ENCODE measurements at places on chromosomes 3 and 15. TPM values are rescaled to one million over a fixed set of nuclear protein-coding genes. Genes with fewer than 3 reads are reported as not detected.

The SEMA3G gene
- under 0.01 TPM for total RNA-seq

The ISLR2 gene
- not detected for total RNA-seq

The CHST14 gene
- 13.6 TPM for total RNA-seq

The HTR3E gene
- total RNA-seq: not detected

The KNG1 gene
- total RNA-seq: not detected

The MUSTN1 gene
- total RNA-seq: 1.4 TPM

The CHRD gene
- 0.29 TPM for total RNA-seq

The BLM gene
- 1.4 TPM for total RNA-seq

The SLC7A14 gene
- total RNA-seq: 0.29 TPM

The ATP8B4 gene
- 1.1 TPM for total RNA-seq

The BUB1B gene
- 2.2 TPM for total RNA-seq

- DNase-seq: peak; percentile 17
Observed at GRCh38 chr3:37170513-37170912, 3.9 kb downstream of the LRRFIP2 start.

DNA sequence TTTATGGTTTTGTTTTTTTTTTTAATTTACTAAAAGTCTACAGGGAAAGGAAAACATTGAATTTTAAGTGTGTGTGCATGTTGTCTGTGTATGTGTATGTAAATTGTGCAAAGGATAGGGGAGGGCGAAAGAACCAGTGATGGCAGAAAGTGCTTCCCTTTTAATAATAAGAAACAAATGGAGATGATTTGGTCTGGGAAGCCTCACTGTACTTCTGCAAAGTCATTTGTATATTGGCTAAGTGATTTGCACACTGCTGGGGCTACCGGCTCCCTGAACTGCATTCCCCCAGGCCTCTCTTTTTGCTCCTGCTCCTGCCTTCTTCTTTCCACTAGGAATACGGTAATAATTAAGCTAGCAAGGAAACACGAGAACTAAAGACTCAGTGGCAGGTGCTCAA is 101.2 kb downstream of the CD47 start:
- no peak for DNase-seq

DNA sequence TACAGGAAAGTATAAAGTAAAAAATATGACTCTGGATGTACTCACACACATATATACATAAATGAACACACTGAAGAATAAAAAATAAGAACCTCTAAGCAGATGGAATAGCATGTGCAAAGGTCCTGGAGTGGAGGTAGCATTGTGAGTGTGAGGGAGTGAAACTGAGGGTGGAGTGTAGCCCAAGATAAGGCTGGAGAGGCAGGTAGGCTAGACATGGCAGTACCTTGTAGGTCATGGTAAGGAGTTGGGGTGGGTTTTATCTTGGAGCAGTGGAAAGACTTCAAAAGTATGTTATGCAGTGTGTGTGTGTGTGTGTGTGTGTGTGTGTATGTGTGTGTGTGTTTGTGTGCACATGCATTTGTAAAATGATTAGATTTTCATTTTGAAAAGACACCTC is 49.5 kb downstream of the TLNRD1 start:
- no peak for DNase-seq

DNA sequence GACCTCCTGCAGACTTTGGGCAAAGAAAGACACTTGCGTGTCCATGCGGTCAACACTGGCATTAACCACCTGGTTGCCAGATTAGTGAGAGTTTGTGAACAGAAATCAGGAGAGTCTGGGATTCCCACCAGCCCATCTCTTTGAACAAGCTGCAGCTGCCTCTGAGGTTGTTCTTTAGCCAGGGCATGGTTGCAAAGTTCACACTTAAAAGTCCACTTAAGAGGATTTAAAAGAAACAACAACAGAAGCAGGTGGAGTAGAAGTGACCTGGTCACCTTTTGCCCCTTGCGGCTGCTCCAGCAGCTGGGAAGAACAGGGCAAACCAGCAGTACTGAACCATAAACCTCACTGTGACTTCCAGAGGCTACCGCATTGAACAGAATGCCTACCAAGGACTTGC is 97.3 kb downstream of the FOXB1 start:
- no peak for DNase-seq

DNA sequence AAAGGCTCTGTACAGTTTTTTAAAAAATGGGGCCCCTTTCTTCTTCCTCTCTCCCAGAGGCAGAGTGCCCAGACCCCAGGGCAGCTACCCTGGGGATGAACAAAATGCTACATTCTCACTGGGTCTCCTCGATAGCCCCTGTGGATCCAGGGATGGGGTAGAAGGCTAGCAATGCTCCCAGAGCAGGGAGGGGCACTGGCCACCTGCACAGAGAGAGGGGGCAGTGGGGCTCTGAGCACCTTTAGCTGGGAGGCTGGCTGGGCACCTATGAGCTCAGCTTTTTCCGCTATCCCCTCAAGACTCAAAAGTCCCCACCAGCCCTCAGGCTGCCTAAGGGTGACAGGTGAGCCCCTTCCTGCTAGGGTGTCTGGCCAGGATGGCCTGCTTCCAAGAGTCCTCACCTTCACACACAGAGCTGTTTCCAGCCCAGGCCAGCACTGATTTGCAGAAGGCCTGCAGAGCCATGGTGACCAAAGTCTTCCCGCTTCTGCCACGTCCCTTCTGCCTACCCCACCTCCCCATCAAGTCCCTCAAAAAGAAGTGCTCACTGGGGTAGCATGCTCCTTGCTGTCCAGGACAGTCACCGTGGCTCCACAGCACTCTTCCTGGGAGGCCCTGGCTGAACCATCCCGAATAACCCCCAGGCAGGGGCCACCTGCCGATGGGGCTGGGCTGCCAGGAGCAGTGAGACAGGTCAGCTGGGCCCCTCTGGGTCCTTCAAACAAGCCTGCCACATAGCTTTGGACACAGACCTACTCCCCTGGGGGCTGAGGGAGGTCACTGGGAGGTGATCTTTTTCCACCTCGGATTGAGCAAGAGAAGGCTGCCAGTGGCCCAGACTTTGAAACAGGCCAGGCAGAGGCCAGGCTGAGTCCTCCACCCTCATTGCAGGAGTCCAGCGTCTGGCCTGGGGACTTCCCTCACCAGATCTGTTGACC is 20.4 kb downstream of the BMF start:
- DNase-seq: peak; percentile 77

DNA sequence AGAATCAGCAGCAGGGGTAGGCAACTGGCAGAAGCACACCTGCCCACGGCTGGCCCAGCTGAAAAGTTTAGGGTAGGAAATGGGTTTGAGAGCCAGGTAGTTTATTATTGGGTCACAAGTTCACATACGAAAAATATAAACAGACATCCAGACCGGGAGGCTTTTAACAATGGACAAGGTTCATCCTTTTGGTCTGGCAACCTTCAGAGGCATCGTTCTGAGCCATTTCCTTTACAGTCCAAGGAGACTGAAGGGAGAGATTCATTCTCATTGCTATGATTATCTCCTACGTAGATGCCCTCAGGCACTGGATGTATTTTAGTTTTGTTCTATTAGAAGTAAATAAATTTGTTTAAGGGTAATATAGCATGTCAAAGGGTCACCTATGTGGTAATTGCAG is 248.0 kb upstream of the THBS1 start:
- DNase-seq: no peak

DNA sequence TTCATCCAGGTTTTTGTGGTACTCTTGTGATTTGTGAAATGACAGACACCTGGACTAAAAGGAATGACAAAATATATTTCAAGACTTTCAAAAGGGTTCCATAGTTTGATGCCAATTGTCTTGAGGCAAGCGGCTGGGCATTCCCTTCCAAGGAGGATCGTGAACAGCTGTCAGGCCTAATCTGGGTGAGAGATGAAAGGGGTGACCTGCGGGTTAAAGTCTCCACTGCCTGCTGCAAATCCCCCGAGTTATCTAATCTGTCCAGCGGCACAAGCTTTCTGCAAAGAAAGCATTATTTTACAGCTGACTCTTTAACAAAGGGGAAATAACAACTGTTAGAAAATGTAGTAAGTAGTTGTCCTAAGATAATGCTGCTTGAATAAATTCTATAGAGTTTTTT is 128.7 kb upstream of the MB21D2 start:
- no peak for DNase-seq

DNA sequence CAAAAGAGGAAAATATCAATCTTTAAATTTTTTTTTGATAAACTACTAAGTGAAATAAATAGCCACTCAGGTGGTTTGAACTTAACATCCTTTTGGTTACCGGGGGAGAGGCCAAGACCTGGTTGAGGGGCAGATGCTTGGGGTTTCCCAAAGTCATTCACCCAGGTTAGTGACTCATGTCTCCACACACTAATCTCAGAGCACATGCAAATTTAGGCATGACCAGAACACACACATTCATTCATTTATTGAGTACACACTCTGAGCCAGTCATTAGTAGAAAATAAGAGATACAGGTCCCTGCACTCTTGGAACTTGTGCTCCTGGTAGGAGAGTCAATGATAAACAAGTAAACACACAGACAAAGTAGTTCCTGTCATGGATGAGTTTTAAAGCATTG is 7.3 kb downstream of the ILDR1 start:
- no peak for DNase-seq

GRCh38 chr3:94115482-94115881 is 52.6 kb downstream of the NSUN3 start:
- no peak for DNase-seq

- no peak for DNase-seq
Observed at GRCh38 chr3:152826476-152826875, 8.5 kb upstream of the P2RY1 start.

DNA sequence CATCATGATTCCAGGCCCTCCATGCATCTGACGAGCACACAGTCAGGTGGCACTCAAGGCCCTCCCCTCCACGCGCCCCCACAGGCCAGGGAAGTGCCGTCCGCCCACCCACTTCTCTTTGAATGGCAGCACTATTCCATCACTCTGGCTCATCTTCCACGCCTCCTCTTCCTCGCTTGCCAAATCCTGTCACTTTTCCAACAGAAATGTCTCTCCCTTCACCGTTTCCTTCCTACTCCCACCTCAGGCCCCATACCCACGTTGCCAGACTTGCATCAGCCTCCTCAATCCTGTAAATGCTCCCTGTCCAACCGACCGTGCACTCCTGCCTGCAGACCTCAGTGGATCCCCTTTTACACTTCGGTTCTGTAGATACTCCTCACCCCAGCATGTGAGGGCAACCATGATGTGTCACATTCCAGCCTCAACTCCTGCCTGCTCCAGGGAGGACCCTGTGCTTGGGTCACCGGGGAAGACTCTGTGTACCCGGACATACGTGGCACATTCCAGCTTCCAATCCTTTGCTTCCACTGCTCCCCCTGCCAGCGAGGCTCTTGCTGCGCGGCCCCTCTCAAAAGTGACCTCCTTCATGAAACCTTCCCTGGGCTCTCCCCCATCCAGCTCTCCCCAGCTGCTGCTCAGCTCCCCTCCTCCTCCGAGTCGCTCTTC is 29.6 kb downstream of the ADCY5 start:
- no peak for DNase-seq

DNA sequence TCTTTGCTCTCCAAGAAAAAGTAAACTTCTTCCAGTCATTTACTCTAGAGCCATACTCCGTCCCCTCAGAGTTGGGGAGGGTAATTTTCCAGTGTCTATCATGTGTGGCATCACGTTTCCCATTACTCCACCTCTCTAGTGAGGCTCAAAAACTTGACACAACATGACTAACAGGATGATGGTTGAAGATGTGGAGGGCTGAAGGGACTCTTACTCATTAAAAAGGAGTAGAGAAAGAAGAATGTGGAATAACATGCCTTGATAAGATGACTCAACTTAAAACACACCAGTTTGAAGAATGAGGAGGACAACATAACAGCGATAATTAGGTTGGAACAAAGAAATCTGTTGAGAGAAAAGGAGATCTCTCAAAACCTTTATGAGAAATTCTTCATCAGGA is 894.3 kb downstream of the OTOL1 start:
- peak; percentile 80 for DNase-seq

DNA sequence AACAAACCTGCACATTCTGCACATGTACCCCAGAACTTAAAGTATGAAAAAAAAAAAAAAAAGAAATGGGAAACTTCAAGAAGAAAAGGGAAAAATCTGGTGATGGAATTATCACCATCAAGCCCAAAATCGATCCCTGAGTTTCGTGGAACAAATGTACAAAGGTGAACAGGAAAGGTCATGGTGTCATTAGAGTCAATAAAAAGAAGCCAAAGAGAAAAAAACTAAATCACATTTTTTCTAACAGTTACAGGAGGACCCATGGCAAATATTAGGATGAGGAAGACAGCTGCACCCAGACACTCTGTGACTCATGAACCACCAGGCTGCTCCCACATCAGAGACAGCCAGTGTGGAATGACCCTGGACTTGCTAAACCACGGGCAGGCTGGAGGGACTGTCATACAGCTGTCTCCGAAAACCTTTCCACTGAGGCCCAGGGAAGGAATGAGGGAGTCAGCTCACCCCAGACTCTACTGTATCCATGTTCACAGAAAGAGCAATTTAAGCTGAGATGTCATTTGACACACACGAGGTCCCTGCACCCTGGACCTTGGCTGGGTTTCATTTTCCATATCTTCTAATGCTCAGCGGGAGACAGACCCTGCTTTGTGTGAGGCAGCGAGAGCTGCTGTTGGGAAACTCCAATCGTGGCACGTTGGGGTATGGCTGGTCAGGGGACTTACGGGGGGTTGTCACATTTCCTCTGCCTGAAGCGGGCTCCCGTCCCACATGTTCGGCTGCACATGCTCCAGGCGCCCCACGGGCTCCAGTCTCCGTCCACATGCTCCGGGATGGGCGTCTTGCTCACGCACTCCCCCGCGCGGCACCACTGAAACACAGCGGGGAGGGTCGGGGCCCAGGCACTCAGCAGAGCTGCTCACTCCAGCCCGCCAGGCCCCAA is 210.2 kb downstream of the ADAMTS17 start:
- peak; percentile 93 for DNase-seq

DNA sequence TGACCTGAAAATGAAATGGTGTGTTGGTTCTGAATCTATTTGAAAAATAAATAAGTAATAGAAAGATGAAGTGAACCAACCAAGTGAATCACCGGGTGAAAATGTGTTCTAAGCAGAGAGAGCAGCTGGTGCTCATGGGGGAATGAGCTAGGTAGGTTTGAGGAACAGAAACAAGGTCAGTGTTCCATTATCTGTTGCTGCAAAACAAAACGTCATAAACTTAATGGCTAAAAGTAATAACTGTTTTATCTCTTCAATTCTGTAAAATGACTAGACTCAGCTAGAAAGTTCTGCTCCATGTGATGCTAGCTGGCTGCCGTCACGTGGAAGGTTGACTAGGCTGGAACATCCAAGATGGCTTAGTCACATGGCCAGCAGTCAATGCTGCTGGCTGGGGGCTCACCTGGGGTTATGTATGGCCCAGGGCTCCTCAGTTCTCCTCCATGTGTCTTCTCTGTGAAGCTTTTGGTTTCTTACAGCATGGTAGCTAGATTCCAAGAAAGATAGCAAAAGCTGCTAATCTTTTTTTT is 13.3 kb upstream of the SH3BP5 start:
- DNase-seq: no peak

- DNase-seq: no peak
Observed at GRCh38 chr15:34259566-34259965, 34.8 kb downstream of the EMC4 start.

- no peak for DNase-seq
Observed at GRCh38 chr3:103963599-103963998, 1403.1 kb upstream of the ALCAM start.

DNA sequence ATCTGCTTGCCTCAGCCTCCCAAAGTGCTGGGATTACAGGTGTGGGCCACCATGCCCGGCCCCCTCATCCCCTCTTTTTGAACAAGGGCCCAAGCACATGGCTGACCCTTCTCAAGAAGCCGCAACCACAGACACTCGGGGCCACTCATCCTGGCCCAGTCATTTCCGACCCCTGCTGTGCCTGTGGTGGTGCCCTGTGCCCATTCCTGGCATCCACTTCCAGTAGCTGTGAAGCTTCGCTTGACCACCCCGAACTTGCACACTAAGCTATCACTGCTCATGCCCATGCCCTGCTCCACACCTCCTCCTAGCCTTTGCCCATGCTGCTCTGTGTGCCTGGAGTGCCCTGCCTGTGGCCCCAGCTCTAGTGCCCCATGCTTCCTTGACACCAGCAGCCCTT is 8.3 kb downstream of the TMEM44 start:
- no peak for DNase-seq

Data from osteoblast (primary cell).